IMR-90 (cell line): ENCODE measurements at places on chromosomes 6 and 20. TPM values are rescaled to one million over a fixed set of nuclear protein-coding genes. Genes with fewer than 3 reads are reported as not detected.

Gene PACSIN1
- not detected in 2 replicates for total RNA-seq

Gene TP53TG5
- not detected in 2 replicates for total RNA-seq

Gene CLVS2
- not detected in 2 replicates for total RNA-seq

Gene OOEP
- not detected in 2 replicates for total RNA-seq

Gene THBS2
- 101 and 113 TPM in 2 replicates for total RNA-seq

Gene GSTA1
- 0.18 and 0.28 TPM in 2 replicates for total RNA-seq
